Activated CD4-positive, alpha-beta T cell treated with anti-CD3 and anti-CD28 coated beads for 4 hours (primary cell): ENCODE measurements at places on chromosomes 16 and 17.

- no peak for DNase-seq
Measured at GRCh38 chr16:55500530-55501011, 8.3 kb upstream of the LPCAT2 start.

- peak; percentile 34 for DNase-seq
Measured at GRCh38 chr17:4375039-4375748, 8.7 kb upstream of the UBE2G1 start.

- DNase-seq, result no peak
Measured at GRCh38 chr16:78955206-78955605, 645.3 kb downstream of the MAF start.

- no peak for DNase-seq
Measured at GRCh38 chr16:1981398-1981836, at the start of gene NOXO1. Gene NOXO1, minus strand, starts transcription at chr16:1981469. Its CDS starts 290 bp downstream, at chr16:1981179.

DNA sequence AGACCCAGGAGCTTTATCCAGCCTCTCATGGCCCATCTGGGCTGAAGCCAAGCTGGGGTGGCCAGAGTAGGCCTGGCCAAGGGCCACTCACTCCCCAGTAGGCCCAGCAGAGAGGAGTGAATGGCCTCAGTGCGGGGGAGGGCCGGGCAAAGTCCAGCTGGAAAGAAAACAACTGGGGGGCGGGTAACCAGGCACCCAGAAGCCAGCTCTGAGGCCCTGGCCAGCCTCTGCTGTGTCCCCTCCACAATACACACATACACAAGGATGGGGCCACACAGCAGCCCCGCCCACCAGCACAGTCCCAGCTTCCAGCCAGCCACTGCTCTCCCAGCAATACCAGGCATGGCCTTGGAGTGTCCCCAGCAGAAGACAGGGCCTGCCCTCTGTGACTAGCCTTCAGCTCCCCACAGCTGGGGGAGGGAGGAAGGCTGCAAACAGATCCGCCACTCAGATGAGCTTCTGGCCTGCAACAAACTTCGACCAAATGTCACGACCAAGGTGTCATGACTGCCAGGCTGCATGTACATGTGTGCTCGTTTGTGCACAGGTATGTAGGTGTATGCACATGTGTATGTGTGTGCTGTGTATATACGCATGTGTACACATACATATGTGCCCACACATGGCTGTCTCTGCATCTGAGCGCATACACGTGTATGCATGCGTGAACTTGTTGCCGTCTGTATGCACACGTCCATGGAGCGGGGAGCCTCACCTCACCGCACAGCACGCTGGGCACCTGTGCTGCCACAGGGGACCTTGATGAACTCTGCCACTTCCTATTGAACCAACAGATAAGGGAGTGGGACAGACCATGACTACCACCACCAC lies 5.0 kb downstream of the CARHSP1 start:
- DNase-seq, result no peak

DNA sequence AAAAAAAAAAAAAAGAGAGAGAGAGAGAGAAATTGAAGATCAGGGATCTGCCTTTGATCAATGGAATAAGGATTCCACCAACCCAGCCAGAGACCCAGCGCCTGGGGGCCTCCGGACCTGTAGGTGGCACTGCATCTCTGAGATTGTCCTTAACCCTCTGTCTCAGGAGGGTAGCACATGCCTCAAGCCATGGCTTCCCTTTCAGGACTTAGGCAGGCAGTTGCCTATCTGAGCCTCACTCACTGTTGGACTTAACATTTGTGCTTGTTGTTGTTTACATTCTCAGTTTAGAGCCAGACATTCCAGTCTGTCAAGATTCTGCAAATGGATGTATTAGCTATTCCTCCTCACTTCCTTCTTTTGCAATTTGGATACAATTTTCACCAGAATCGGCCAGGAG lies 5.1 kb upstream of the SCNN1B start:
- DNase-seq, result no peak

DNA sequence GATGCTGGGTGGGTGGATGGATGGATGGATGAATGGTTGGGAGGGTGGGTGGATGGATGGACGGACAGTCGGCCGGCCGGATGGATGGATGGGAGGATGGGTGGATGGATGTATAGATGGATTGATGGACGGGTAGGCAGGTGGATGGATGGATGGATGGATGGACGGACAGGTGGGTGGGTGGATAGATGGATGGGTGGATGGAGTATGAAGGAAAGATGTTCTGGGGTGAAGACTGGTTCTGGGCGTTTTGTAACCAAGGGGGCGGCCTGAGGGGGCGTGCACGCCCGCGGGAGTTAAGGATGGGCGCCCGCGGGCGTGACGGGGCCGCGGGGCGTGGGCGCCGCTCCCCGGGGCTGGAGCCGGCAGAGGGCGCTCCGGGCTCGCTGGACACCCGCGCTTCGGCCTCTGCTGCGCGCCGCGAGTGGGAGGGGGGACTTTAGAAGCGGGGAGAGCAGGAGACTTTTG lies at the start of gene NECAB2:
Gene NECAB2, plus strand, starts transcription at position 407 of the 468 bp plus-strand sequence. CDS start 405 bp downstream, outside the sequence.
- DNase-seq, result no peak

GRCh38 chr17:83025636-83026280 lies 53.7 kb upstream of the METRNL start:
- no peak for DNase-seq

DNA sequence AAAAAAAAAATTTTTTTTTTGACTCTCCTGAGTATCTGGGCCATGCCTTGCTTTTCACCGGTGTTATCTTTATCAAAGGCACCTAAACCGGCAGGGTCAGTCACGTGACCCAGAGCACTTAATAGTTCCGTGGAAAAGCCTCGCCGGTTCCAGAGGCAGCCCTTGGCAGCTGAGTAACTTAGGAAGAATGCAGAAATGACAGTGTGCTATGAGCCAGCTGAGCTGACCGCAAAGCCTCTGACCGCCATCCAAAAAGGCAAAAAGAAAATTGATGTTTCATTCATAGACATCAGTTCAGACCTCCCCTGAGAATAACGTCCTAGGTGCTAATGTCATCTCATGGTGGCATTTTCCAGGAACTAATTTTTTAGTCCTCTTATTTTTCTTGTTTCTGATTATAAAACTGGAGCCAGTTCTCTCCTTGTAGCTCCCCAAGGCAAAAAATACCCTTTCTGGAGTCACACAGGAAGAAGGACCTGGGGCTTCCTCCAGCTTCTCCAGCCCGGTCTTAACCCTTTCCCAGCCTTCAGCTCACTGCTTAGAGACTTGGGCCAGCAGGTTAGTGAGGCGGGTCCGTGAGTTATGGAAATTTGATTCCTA lies 122.6 kb downstream of the SOCS1 start:
- DNase-seq, result no peak

DNA sequence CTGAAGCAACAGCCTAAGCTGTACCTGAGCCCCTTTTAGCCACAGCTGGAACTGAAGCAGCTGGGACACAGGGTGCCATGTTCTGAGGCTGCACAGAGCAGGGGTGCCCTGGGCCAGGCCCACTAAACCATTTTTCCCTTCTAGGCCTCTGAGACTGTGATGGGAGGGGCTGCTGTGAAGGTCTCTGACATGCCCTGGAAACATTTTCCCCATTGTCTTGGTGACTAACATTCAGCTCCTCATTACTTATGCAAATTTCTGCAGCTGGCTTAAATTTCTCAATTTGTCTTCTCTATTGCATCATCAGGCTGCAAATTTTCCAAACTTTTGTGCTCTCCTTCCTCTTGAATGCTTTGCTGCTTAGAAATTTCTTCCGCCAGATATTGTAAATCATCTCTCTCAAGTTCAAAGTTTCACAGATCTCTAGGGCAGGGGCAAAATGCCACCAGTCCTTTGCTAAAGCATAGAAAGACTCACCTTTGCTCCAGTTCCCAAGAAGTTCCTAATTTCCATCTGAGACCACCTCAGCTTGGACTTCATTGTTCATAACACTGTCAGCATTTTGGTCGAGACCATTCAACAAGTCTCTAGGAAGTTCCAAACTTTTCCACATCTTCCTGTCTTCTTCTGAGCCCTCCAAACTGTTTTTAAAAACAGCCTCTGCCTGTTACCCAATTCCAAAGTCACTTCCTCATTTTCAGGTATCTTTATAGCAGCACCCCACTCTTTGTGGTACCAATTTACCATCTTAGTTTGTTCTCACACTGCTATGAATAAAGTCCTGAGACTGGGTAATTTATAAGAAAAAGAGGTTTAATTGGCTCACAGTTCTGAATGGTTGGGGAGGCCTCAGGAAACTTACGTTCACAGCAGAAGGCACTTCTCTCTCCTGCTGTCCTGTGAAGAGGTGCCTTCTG lies 49.8 kb downstream of the TMEM100 start:
- DNase-seq, result no peak

- no peak for DNase-seq
Measured at GRCh38 chr17:57674894-57675293, 70.2 kb downstream of the CCDC182 start.

GRCh38 chr17:74750327-74751069 lies 2.1 kb downstream of the NHERF1 start:
- no peak for DNase-seq

GRCh38 chr16:8955828-8956227 lies 7.9 kb downstream of the USP7 start:
- no peak for DNase-seq

- DNase-seq, result no peak
Measured at GRCh38 chr17:27810902-27811557, 10.7 kb upstream of the NOS2 start.

DNA sequence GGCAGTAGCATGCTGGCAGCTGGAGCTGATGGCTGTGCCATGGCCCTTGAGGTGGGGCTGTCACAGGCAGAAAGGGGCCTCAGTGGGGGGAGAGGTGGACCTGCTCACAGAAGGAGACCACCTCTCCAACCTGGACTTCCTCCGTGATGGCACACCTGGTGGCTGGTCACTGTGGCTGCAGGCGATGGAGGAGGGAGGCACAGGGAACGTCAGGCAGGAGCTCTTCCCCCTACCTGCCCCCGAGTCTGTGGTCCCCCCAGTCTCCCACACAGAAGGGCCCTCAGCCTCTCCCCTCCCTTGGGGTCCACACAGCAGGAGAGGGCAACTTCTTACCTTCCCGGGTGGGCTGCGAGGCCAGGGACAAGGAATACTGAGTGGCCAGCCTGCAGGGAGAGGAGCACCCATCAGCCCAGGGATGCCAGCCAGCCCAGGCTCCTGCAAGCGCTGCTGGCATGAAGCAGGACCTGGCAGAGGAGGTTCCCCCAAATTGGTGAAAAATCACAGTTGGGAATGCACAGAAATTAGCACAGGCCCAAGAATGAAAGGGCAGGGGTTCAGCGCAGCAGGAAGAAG lies 96.5 kb downstream of the GOSR1 start:
- DNase-seq, result no peak

- DNase-seq, result peak; percentile 49
Measured at GRCh38 chr16:88784074-88784855, 755 bp downstream of the PIEZO1 start.

GRCh38 chr16:30353438-30354129 lies 1.5 kb downstream of the CD2BP2 start:
- DNase-seq, result no peak

- DNase-seq, result no peak
Measured at GRCh38 chr17:50807009-50807408, 28.4 kb upstream of the WFIKKN2 start.

DNA sequence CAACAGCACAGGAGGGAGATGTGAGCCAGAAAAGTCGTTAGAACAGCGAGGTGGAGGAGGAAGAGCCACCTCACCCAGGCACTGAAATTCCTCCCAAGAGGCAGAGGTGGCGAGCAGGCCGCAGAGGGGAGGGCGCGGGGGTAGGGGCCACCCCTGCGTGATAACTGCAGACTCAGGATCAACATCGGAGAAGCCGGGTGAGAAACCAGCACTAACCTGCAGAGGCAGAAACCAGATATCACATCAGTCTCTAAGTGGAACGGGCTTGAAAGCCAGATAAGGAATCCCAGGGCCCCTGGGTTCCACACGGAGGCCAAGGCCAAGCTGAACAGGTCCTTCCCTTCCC lies 39.4 kb upstream of the ZC3H18 start:
- no peak for DNase-seq

DNA sequence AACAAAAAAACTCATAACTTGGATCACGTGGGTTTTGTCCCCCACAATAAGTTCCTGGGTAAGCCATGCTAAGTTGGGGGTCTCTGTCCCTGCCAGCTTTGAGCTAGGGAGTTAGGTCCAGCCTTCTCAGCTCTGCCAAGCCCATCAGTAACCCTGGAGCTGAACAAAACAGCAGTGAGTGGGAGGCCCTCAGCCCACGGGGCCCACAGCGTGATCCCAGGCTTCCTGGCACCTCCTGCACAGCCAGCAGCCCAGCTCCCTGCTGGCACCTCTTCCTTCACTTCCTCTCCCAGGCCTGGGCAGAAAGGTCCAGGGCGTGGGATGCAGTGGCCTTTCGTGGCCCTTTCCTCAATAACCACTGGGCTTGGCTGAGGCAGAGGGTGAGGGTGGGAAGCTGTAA lies 35.5 kb upstream of the CDC42EP4 start:
- DNase-seq, result no peak

GRCh38 chr17:37478187-37478586 lies 11.5 kb upstream of the DUSP14 start:
- no peak for DNase-seq

DNA sequence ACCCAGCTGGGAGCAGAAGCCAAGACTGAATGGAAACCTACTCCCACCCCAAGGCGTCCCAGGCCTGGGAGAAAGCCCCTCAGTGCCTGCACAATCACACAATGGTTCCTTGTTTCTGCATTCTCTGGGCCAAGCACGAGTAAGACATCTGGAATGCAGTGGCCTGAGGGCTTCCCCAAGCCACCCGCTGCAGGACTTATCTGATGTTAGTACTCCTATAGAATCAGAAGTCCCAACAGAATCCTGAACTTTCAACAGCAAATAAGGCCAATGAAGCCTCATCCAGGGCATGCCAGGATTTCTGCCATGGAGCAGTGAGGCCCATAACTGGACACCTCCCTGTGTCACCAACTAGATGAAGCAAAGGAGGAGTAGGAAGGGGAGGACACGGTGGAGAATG lies 28.6 kb downstream of the MYO18A start:
- no peak for DNase-seq

GRCh38 chr17:35467824-35468223 lies 19.3 kb upstream of the SLFN13 start:
- DNase-seq, result no peak

GRCh38 chr17:79413611-79414010 lies 197.2 kb downstream of the RBFOX3 start:
- no peak for DNase-seq

DNA sequence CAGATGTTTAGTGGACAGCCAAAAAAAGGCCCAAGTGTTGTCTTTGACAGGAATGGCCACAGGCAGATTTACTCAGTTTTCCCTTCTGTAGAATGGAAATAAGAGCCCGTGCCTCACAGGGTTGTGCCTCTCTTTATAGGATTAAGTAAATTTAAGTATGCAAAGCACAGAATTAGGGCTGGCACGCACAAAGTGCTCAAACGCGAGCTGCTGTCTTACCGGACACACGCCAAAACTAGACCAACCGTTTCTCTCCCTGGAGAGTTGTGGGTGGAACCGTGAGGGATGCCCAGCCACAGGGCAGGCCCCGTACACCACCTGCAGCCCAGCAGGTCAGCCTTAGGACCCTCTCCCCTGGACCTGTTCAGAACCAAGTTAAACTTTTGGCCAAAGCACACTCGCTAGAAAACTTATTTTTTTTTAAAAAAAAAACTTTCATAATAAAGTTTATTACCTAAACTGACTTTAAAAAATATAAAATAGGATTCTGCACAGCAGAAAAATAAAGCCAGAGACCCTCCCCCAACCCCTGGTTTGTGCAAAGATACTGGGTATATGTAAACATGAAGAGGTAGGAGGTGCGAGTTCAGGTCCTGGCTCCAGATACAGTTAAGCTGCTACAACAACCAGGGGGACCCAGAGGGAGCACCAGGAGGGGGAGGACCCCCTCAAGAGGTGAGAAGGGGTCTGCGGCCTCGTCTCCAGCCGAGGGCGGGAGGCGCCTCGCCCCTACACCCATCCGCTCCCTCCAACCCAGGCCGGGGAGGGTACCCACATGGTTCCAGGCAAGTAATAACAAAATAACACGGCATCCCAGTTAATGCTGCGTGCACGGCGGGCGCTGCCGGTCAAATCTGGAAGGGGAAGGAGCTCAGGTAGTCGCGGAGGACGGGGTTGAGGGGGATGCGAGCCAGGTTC lies 1.8 kb downstream of the SOCS1 start:
- DNase-seq, result peak; percentile 39
